ENCODE measurements at places on chromosomes 2 and 18.

GRCh38 chr2:219671279-219671678 lies 43.8 kb downstream of the SLC4A3 start:
- no peak for DNase-seq

GRCh38 chr2:37228788-37229187 lies 2.6 kb downstream of the CEBPZ start:
- no peak for DNase-seq

GRCh38 chr18:69755856-69756496 lies 191.7 kb downstream of the CD226 start:
- no peak for DNase-seq

- DNase-seq, result no peak
Observed at GRCh38 chr2:208830203-208830602, 423.6 kb downstream of the PTH2R start.

DNA sequence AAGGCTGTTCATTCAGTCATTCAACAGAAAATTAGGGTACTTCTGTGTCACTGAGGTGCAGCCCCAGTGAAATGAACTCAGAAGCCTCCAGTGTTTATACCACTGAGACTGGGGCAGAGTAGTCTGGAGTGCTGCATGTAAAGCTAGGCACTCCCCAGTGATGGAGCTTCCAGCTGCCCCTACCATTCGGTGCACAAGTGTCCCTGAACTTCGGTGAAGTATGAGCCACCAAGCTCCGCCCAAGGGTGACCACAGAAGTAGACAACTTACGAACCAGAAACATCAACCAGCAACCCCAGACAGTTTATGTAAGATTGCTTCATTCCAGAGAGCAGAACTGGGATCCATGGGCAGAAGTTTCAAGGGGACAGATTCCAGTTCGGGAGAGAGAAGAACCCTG lies 70.6 kb upstream of the FOSL2 start:
- DNase-seq, result no peak

GRCh38 chr18:30139631-30140287 lies 902.8 kb downstream of the DSC3 start:
- DNase-seq, result no peak

- peak; percentile 12 for DNase-seq
Observed at GRCh38 chr2:71801969-71802368, 345.7 kb downstream of the CYP26B1 start.

DNA sequence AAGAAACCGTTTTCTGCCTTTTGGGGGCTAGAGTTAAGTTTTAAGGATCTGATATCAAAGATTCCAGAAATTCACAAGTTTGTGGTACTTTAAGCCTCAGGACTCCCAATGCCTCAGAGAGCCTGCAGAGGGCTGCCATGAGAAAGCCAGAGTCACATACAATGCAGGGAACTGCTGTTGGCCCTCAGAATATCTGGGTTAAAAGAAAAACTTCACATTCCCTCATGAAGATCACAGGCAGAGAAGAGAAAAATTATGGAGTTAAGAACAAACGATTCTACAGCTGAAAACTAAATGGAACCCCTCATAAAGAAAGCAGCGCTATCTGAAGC lies 39.5 kb downstream of the HDAC4 start:
- no peak for DNase-seq

- peak; percentile 97 for DNase-seq
Observed at GRCh38 chr2:112706170-112706664, 14.6 kb upstream of the NT5DC4 start.

- DNase-seq, result peak; percentile 19
Observed at GRCh38 chr2:181281206-181281832, 175.9 kb upstream of the ITGA4 start.

DNA sequence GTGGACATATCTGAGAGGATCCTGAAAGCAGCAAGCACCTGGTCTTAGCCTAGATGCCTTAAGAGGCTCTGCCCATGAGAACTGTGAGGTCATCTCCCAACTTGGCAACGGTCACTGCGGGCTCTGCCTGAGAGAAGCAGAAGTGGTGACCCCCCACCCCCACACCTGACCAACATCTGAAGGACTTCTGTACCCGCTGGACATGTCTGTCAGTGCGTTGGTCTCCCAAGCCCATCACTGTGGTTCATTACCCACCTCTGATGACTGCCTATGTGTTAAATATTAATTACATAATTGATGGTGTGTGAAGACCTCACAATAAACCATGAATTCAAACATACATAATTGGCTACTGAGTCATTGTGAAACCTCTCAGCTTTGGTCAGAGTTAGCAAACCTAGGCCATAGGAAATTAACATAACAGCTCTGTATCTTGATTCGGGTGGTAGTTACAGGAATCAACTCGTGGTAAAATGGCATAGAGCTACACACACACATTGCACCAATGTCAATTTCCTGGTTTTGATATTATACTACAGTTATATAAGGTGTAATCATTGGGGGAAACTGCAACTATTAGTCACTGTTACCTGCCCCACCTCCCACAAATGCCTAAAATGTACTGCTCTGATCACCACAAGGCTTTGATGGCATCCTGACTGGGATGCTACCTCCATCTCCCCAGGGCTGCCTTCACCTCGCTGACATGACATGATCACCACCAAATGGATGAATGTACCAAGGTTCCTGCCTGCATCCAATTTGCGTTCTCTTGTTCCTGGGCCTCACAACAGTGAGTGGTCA lies 4.3 kb upstream of the GALNT1 start:
- DNase-seq, result no peak

- no peak for DNase-seq
Observed at GRCh38 chr2:19744456-19745199, 157.2 kb downstream of the TTC32 start.

DNA sequence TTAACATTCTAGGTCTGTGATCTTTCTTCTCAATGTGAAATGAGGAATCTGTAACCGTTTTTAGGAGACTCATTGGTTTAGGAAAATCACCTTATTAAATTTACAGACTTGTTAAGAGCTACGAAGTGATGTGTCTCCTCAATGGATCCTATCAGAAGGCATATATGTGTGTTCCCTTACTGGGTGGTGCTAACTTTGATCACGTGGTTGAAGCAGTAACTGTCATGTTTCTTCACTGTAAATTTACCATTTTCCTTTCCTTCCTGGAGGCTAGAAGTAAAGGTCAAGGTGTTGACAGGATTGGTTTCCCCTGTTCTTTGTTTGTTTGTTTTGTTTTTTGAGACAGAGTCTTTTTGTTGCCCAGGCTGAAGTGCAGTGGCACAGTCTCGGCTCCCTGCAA lies 1.4 kb upstream of the MTHFD2 start:
- no peak for DNase-seq

DNA sequence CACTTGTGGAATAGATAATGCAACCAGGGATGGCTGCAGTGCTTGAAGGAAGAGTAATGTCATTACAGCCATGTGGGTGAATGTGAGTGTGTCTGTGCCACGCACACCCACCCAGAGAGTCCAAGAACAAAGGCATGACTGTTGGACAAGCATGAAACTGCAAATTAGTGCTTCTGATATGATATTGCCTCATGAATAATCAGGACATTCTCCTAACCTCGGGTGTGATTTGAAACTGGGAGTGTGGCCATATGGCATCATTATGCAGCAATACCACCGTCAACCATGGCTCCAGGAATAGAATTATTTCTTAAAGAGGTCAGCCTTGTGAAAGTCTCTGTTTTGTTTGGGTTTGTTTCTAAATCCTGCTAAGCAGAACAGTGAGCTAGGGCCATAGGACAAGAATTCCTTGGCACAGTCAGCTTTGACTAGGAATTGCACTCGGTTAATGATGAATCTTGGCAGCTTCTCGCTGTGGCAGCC lies 678.0 kb upstream of the RAB6C start:
- DNase-seq, result no peak
